ENCODE measurements at places on chromosomes 3 and 15. TPM values are rescaled to one million over a fixed set of nuclear protein-coding genes. Genes with fewer than 3 reads are reported as not detected.

DNA sequence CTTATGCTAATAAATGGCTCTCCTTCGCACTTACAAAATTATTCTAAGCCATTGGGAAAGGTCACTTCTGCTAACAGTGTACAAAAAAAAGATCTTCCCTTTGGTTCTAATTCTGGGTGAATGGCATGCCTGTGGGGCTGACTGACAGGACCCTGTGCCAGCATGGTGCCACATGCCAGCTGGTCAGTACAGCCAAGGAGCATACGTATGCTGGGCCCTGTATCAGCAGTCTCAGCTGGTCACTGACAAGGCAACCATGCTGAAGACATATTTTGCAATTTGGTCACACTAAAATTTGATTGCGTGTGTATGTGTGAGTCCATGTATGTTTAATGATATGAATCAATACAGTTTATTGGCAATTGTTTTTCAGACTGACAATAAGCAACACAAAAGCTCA is 246.1 kb downstream of the TBL1XR1 start:
- DNase-seq: no peak
- no peaks in the 10 kb centered on the region for H3K36me3 ChIP-seq
- no peaks in the 10 kb centered on the region for H3K4me1 ChIP-seq

DNA sequence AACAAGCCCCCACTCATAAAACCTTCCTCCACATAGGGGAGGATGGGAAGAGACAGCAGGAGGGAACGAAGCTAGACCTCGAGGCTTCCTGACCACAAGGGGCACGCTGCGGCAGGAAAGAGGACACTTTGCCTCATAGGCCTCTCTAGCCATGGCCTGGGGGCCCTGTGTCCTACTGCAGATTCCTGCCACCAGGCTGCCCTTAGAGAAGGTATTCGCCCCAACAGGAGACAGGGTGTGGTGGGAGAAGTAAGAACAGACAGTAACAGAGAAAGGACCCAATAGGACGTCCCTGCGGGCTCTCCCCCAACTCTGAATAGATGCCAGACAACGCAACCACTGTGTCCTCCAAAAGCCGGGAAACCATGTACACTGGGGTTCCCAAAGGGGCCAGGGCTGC is 36.8 kb downstream of the ADCY5 start:
- DNase-seq: no peak
- H3K36me3 ChIP-seq: no peaks in the 10 kb centered on the region

Gene RETNLB
- polyA plus RNA-seq: not detected

DNA sequence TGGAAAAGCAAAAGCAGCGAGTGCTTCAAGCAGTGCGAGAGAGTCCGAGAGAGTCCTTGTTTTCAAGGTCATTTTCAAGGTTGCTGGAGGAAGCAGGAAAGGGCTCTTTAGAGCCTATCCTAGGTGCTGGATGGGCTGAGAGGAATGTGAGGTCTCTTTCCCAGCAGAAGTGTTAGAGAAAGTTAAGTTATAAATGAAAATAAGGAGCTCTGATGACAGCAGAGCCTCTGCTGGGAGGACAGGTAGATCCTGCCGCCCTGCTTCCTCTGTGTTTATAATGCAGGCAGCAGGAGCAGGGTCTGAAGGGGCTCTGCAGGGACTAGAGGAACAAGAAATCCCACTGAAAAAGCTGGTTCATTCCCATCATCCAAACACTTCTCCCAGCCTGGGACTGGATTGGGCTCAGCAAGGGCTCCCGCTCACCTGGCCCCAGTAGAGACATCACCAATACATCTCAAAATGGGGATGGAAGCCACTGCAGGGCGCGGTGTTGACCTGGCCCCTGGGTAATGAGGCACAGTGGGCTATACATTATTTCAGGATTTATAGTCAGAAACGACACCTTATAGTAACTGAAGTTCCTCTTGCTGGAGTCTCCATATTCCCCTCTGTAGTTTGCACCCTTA is 41.5 kb upstream of the RAB6B start:
- H3K4me1 ChIP-seq: no peaks in the 10 kb centered on the region
- H3K27me3 ChIP-seq: no peaks in the 10 kb centered on the region
- no peak overlapping the region for H3K4me3 ChIP-seq
- H3K36me3 ChIP-seq: no peaks in the 10 kb centered on the region

Gene CNTN6
- polyA plus RNA-seq: not detected

Gene VIPR1
- polyA plus RNA-seq: 40.3 TPM

GRCh38 chr3:150739200-150739863 is 23.6 kb downstream of the SIAH2 start:
- H3K4me1 ChIP-seq: peaks cover 34% of the 10 kb centered on the region
- no peaks in the 10 kb centered on the region for H3K27me3 ChIP-seq
- H3K27ac ChIP-seq: no peak overlapping the region

- no peaks in the 10 kb centered on the region for H3K4me1 ChIP-seq
- H3K27me3 ChIP-seq: peaks cover 1% of the 10 kb centered on the region
- DNase-seq: no peak
- H3K4me3 ChIP-seq: no peak overlapping the region
- no peaks in the 10 kb centered on the region for H3K36me3 ChIP-seq
Measured at GRCh38 chr15:69338535-69339213, 40.0 kb downstream of the PAQR5 start.

Gene SLC28A1
- not detected for polyA plus RNA-seq

DNA sequence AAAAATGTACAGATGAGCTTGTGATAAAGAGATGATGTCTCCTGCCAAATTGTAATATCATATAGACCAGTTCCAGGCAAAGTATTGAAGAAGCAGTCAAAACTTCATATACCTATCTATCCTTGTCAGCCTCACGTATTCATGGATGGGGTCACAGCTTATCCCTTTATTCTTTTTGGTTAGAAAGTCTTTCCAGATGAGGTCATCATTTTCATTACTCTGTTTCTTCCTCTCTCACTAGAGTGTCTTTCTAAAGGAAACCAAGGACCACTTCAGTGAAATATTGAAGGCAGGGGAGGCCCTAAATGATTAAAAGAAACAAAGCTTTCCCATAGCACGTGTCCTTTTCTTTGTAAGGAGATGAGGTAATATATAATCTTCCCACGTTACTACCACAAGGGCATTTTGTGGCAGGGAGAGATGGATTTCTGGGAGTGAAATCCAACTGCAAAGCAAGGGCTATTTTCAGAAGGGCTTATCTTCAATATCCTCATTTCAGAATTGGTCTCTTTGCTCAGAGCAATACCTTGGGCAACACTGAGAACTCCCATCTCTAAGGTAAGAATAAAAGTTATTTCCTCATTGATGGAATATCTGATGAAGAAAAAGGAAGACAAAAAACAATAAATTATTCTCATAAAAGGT is 260.2 kb downstream of the TIGIT start:
- no peak for DNase-seq
- no peak overlapping the region for H3K27ac ChIP-seq
- no peak overlapping the region for H3K4me3 ChIP-seq
- no peaks in the 10 kb centered on the region for H3K27me3 ChIP-seq
- peaks cover 6% of the 10 kb centered on the region for H3K36me3 ChIP-seq
- no peaks in the 10 kb centered on the region for H3K4me1 ChIP-seq

Gene TRPC1
- 0.82 TPM for polyA plus RNA-seq
